ENCODE measurements at places on chromosomes 7 and 10. TPM values are rescaled to one million over a fixed set of nuclear protein-coding genes. Genes with fewer than 3 reads are reported as not detected.

- no peak overlapping the region for H3K4me3 ChIP-seq
- DNase-seq: no peak
- H3K27me3 ChIP-seq: peaks cover 24% of the 10 kb centered on the region
- no peaks in the 10 kb centered on the region for H3K36me3 ChIP-seq
These were observed 18.1 kb upstream of the GPR141 start for GRCh38 chr7:37665352-37666022.

- H3K27ac ChIP-seq: no peak overlapping the region
- H3K27me3 ChIP-seq: no peaks in the 10 kb centered on the region
- peak; percentile 65 for DNase-seq
- no peak overlapping the region for H3K4me3 ChIP-seq
- H3K4me1 ChIP-seq: peaks cover 37% of the 10 kb centered on the region
These were observed 4.2 kb upstream of the UPP1 start for GRCh38 chr7:48084727-48085432.

- no peaks in the 10 kb centered on the region for H3K4me1 ChIP-seq
- no peak overlapping the region for H3K27ac ChIP-seq
- no peaks in the 10 kb centered on the region for H3K36me3 ChIP-seq
- no peak overlapping the region for H3K4me3 ChIP-seq
- no peak for DNase-seq
- no peaks in the 10 kb centered on the region for H3K27me3 ChIP-seq
These were observed 124.4 kb downstream of the ST7 start for GRCh38 chr7:117077658-117078057.

- H3K4me1 ChIP-seq: no peaks in the 10 kb centered on the region
- no peak overlapping the region for H3K27ac ChIP-seq
- no peaks in the 10 kb centered on the region for H3K27me3 ChIP-seq
- H3K4me3 ChIP-seq: no peak overlapping the region
- DNase-seq: no peak
- H3K36me3 ChIP-seq: no peaks in the 10 kb centered on the region
These were observed 12.5 kb upstream of the KLHL7 start for GRCh38 chr7:23093111-23093510.

DNA sequence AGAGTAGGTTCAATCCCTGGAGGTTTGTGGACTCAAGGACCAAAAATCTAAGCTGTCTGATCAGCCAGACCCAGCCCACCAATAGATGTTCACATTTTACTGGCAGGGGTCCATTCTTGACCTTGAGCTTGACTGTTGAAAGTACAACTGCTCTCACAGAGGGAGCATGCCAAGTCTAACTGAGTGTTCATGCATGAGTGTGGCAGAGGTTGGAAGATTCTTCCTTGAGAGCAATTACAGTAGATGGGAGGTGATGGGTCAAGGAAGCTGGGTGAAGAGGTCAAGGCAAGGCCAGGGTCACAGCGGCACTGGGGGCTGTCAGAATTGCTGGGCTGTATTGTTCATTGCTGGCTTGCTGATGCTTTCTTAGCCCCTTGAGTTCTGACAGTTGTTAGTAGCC is 202.8 kb upstream of the SVIL start:
- no peaks in the 10 kb centered on the region for H3K4me1 ChIP-seq
- no peaks in the 10 kb centered on the region for H3K36me3 ChIP-seq
- H3K4me3 ChIP-seq: no peak overlapping the region
- DNase-seq: no peak

DNA sequence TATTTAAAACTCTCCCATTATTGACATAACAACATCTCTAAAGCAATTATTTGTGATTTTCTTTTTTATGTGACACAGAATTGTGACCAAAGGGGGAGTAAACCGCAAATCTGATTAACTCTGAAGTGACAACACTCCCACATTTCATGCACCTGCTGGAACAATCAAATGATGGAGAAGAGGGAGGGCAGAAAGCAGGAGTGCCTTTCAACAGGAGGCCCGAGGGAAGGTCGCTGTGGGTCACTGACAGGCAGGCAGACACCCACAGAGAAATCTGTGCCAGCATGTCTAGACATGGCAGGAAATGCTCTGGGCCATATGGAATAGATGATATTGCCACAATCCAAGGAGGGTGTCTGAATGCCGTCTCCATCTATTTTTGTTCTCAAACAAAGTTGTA is 247.3 kb downstream of the DOCK4 start:
- no peak overlapping the region for H3K27ac ChIP-seq
- H3K4me3 ChIP-seq: no peak overlapping the region
- no peaks in the 10 kb centered on the region for H3K36me3 ChIP-seq
- H3K27me3 ChIP-seq: no peaks in the 10 kb centered on the region

GRCh38 chr10:100508691-100509150 is 10.9 kb downstream of the SEC31B start:
- H3K36me3 ChIP-seq: peaks cover 10% of the 10 kb centered on the region
- no peaks in the 10 kb centered on the region for H3K4me1 ChIP-seq
- DNase-seq: peak; percentile 41
- no peak overlapping the region for H3K27ac ChIP-seq
- no peaks in the 10 kb centered on the region for H3K27me3 ChIP-seq

DNA sequence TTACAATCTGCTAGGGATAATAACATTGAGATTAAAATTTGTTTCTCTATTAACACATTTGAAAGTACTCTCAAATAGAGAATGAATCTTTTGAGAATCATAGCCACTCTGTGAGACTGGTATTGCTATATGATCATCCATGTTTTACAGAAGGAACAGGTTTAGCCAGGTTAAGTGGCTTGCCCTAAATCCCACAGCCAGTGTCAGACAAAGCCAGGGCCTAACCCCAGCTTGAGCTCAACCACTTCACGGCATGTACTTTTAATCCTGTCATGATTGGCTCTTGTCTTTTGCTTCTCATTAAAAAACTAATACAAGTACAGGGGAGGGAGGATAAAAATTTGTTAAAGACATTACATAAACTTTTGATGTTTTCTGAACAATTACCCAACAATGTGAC is 3.8 kb upstream of the ZNRF2 start:
- no peak overlapping the region for H3K27ac ChIP-seq
- H3K4me1 ChIP-seq: peaks cover 13% of the 10 kb centered on the region
- H3K4me3 ChIP-seq: no peak overlapping the region
- no peak for DNase-seq

DNA sequence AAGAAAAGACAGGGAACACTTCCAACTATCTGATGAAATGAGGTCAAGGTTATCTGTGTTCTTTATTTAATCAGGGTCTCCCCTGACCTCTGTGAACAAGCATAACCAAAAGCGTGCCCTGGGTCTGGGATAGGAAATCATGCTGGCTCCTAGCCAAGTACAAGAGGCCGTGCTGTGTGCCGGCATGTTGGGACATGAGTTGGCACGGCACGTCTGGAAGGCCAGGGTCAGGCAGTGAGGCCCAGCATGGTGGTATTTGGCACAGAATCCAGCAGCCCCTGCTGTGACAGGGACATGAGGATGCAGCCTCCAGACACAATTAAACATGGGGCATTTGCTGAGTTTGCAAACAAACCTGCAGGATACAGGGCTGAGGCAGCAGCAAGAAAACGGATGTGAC is 320.4 kb downstream of the PLXNA4 start:
- no peaks in the 10 kb centered on the region for H3K27me3 ChIP-seq
- no peaks in the 10 kb centered on the region for H3K4me1 ChIP-seq
- H3K4me3 ChIP-seq: no peak overlapping the region
- H3K27ac ChIP-seq: no peak overlapping the region

DNA sequence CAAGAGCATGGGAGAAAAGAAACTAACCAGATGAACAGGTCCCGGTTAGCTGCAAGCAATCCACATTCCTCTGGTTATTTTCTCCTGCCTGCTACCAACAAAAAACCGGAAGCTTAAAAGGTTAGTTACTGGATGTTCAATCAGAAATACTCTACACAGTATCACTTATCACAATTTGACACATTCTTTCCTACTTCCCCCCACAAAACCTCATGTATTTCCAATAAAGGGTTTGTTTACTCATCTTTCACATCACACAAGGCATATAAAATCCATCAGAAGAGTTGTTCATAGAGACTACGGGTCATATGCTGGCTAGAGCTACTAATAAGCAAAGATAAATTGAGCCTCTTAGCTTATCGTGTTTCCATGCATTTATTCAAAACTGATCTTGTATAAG is 4.8 kb downstream of the SLC25A28 start:
- H3K4me1 ChIP-seq: peaks cover 38% of the 10 kb centered on the region
- no peak for DNase-seq
- H3K36me3 ChIP-seq: no peaks in the 10 kb centered on the region
- no peak overlapping the region for H3K27ac ChIP-seq

DNA sequence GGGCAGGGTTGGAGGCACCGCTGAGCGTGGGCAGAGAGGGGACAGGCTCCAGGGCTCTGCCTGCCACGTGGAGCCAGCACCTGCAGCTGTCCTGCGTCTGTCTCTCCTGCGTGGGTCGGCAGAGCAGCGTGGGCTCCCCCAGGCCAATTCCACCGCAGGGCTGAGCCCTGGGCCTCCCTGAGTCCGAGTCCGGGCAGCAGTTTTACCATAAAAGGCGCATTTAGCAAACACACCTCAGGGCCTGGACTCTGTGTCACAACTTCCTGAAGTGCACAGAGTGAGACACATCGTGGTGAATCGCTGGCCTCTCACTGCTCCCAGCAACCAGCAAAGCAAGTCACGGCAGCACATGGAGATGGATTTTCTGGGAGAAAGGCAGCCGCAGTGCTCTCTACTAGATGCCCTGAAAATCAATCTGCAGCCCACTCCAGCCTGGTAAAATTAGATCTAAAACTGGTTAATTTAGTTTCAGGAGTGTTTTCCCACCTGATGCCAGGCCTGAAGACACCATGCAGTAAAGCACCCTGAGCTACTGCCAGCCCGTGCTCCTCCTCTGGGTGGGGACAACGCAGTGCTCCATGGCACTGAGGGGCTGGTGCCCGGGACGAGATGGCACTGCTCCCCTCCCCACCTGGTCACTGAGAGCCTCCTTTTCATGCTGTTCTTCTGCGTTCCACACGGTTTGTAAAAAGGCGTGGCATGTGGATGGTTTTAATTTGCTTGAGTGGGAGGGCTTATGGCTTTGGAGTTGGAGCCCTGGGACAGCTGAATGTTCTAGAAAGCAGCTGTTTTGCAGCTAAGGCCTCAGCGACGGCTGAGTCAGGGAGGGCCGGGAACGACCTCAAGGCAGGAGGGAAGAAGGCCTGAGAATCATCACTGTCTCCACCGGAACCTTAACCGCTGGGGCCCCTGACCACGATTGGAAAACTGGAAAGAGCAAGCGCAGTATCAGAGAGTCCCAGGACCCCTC is 336.9 kb downstream of the ADARB2 start:
- no peaks in the 10 kb centered on the region for H3K4me1 ChIP-seq
- no peak overlapping the region for H3K27ac ChIP-seq
- DNase-seq: no peak
- no peaks in the 10 kb centered on the region for H3K36me3 ChIP-seq

DNA sequence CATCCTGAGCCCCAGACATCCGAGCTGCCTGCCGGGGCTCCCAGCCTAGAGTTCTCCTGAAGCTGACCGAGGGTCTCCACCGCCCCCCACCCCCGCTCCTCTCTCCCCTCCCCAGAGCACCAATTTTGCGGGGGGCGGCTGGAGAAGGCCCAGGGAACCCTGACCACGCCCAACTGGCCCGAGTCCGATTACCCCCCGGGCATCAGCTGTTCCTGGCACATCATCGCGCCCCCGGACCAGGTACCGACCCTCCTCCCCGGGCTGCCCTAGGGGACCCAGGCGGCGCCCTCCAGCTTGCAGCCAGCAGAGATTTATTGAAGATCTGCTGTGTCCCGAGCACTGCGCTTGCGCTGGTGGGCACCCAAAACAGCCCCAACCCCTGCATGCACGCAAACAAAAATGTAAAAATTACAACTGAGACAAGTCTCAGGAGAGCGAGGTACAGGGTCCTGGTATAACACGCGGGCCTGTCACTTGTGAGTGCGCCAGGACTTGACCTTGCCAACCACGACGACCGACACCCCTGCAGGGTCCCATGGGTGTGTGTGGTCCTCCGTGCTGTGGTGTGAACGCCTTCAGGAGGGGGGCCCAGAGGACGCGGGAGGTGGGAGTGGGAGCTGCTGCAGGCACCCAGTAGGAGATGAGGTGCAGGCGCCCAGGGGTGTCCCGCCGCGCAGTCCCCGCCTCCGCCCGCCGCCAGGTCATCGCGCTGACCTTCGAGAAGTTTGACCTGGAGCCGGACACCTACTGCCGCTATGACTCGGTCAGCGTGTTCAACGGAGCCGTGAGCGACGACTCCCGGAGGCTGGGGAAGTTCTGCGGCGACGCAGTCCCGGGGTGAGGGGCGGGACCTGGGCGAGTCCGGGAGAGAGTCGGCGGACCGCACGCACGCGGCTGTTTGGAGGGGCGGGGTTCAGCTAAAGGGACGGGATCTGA is 3.1 kb downstream of the PCOLCE start:
- DNase-seq: peak; percentile 55
- peak overlapping the region; percentile 75 for H3K4me3 ChIP-seq
- peaks cover 15% of the 10 kb centered on the region for H3K4me1 ChIP-seq
- H3K27ac ChIP-seq: no peak overlapping the region
- no peaks in the 10 kb centered on the region for H3K36me3 ChIP-seq
- no peaks in the 10 kb centered on the region for H3K27me3 ChIP-seq

- H3K27me3 ChIP-seq: peaks cover 32% of the 10 kb centered on the region
- no peak overlapping the region for H3K27ac ChIP-seq
- no peaks in the 10 kb centered on the region for H3K36me3 ChIP-seq
- no peak for DNase-seq
These were observed 16.2 kb downstream of the WNT8B start for GRCh38 chr10:100479037-100479436.

GRCh38 chr10:124416733-124417132 is 2.0 kb downstream of the OAT start:
- peaks cover 10% of the 10 kb centered on the region for H3K4me1 ChIP-seq
- H3K27ac ChIP-seq: no peak overlapping the region
- H3K4me3 ChIP-seq: no peak overlapping the region

GRCh38 chr10:75208181-75208580 is 2.4 kb upstream of the VDAC2 start:
- no peaks in the 10 kb centered on the region for H3K27me3 ChIP-seq
- H3K4me3 ChIP-seq: no peak overlapping the region
- peaks cover 20% of the 10 kb centered on the region for H3K4me1 ChIP-seq
- H3K27ac ChIP-seq: no peak overlapping the region
- H3K36me3 ChIP-seq: no peaks in the 10 kb centered on the region

- H3K27ac ChIP-seq: no peak overlapping the region
- H3K4me1 ChIP-seq: no peaks in the 10 kb centered on the region
- DNase-seq: no peak
- H3K27me3 ChIP-seq: no peaks in the 10 kb centered on the region
- no peaks in the 10 kb centered on the region for H3K36me3 ChIP-seq
- no peak overlapping the region for H3K4me3 ChIP-seq
These were observed 34.4 kb downstream of the HECTD2 start for GRCh38 chr10:91444211-91445182.

The PRKAR1B gene
- 8.0 TPM for total RNA-seq

The LIPK gene
- total RNA-seq: not detected

The EGR2 gene
- 6.6 TPM for total RNA-seq

The CADPS2 gene
- not detected for total RNA-seq

The CUBN gene
- total RNA-seq: 4.2 TPM

The ACTR1A gene
- 48.8 TPM for total RNA-seq

The PILRA gene
- total RNA-seq: 9.8 TPM

The CFAP58 gene
- total RNA-seq: not detected

The RARRES2 gene
- 0.46 TPM for total RNA-seq

The BMPR1A gene
- 15.9 TPM for total RNA-seq

The NKX1-2 gene
- not detected for total RNA-seq

The CALHM1 gene
- total RNA-seq: 0.41 TPM

The RELN gene
- total RNA-seq: not detected

The AASS gene
- total RNA-seq: 10.8 TPM

The ZNF485 gene
- total RNA-seq: 8.4 TPM

The CDK14 gene
- total RNA-seq: 174 TPM
